Activated CD4-positive, alpha-beta T cell treated with anti-CD3 and anti-CD28 coated beads, Interleukin-2, amount 50 U/mL, for 16 hours (primary cell): ENCODE measurements at places on chromosomes 6 and 20.

DNA sequence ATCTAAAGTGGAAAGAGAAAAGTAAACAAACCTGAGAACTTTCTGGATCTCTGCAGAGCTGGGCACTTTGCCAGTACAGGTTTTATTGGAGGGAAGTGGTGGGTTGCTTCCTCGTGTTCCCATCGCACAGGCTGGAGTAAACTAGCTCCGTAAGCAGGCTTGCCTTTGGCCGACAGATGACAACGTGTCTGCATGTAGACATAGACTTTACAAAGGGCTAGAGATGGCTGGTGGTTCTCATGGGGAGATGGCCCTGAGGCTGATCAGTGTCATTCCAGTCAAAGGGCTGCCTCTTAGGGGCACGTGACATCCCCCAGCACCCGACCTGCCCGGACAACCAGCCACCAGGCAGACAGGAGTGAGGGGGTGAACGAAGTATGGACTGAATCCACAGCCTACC is 98.8 kb downstream of the YTHDF1 start:
- no peak for DNase-seq

DNA sequence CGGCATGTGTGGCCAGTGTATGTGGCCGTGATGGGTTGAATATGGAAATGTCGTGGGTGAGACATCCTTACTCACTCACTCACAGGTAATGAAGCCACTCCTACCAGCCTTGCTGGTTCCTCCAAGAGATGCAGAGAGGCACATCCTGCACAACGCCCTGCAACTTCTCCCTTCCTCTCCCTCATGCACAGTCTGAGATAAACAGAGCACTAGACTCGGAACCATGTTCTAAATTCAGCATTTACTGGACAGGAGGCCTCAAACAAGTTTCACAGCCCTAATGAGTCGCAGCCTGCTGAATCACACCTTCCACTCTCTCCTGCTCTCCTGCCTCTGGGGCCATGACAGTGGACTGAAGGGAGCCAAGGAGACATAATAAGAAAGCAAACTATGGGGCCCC is 91.2 kb downstream of the ISM1 start:
- no peak for DNase-seq

DNA sequence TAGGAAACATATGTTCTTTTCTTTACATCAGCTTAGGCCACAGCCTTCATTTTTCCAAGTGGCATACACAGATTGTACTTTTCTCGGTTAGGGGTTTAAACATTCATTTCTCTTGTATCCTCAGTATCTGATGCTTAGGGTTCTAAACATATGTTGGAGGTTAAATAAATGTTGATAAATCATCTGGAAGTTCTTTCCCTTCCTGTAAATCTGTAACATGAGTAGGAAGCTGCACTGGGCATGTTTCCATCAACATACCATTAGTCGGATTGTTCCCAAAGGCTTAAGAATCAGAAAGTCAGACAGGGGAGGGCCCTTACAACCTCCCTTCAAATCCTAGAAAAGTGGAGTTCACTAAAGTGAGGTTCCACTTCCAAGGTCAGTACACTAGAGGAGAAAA is 54.8 kb upstream of the BCLAF1 start:
- DNase-seq, result no peak

- DNase-seq, result peak; percentile 32
Observed at GRCh38 chr6:143449714-143450452, 612 bp downstream of the ADAT2 start.

DNA sequence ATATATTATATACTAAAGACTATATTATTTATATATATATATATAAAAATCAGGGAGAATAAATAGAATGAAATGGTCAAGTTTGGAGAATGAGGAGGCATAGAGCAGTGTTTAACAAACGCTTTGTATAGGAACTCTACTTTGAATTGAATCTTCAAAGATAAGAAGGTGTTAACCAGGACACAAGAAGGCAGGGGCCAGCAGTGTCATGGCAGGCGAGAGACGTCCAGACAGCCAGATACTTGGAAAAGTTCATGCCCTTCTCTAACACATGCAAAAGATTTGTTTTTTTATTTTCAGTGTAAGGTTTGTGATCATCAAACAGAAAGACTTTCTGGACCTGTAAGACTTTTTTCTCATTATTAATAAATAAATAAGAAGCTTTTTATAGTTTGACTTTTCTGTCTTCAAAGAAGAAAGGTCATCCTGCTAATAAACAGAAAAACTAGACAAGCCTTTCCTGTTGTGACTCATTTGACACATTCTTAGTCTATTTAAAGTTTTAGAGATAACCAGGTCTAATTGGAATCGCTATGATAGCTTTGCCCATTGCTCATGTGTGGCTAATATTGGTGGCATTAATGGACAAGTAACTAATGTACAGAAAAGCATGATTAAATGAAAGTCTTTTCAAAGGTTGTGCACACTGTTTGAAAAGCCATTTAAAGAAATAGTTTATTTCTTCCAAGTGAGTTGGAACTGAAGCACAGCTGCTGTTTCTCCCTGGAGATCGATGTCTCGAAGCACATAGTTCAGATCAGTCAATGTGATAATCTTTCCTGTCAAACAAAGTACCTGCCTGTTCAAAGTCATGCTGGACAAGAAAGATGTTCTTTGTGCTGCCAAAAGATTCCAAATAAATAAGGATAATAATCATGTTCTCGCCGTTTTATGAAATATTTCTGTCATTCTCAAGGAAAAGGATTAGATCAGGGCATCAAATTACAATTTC is 420.4 kb upstream of the OPRM1 start:
- no peak for DNase-seq

GRCh38 chr20:50226093-50226974 is 35.7 kb downstream of the CEBPB start:
- peak; percentile 34 for DNase-seq
